ENCODE measurements at places on chromosomes 1 and 21.

DNA sequence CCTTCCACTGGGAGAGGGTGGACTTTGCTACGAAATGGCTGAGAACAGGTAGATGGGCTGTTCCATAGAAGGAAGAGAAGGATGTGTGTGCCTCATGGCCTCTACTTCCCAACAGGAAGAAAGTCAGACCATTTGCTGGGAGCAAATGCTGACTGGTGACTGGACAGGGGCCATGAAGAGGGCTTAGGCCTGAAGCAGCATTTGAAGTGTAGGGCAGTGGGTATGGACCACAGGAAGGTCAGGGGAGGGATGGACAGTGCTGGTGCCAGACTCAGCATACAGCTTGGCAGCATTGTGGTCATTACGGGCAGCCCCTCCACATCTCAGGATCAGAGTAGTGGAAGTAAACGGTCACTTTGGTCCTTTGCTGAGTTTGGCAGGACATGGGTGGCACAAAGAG, 275.7 kb downstream of the MATN1 start:
- no peak for DNase-seq

- no peak for DNase-seq
Measured at GRCh38 chr1:244346972-244347618, 104.6 kb downstream of the ADSS2 start.

- no peak for DNase-seq
Measured at GRCh38 chr1:159291424-159291823, 10.7 kb upstream of the FCER1A start.

DNA sequence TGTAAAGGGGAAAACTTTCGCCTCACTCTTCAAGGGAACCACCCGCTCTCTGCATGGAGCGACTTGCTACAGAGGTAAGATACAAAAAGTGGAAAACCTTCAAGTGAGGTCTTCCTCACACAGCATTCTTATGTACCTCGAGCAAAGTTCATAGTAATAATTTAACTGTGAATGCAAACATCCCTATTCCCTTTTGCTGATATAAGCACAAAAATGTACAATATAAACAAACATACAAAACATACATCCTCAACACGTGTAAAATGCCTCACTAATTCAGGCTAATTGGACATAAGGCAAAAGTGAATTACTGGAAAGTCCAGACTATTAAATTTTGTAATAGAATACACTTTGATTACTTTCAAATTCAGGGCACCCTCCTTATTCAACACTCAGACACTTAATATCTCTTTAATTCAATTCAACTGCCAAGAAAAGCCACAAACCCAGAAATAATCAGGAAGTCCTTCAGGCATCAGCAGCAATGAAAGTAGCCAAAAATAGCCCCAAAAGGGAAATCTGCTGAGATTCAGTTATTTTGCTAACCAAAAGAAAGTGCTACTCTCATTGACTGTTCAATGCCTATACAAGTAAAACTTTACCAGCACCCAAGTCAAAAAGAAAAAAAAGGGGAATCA, 15.2 kb upstream of the LMX1A start:
- no peak for DNase-seq

- DNase-seq: no peak
Measured at GRCh38 chr1:71033136-71033535, 14.5 kb downstream of the PTGER3 start.

DNA sequence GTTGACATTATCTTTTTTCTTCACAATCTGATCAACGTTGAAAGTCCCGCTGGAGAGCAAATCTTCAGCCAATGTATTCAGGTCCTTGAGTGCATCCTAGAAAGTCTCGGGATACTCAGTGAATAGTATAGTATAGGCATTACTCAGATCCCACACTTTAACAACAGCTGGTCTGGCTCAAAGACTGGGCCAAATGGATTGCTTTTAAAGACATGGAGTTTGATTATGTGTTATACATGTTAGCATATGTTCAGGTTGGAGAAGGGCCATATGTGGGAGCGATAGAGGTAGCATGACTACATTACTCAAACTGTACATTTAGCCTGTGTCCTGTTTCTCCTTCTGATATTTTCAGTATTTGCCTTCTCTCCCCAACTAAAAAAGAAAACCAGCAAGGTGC, 33.1 kb downstream of the OR10Z1 start:
- no peak for DNase-seq

- DNase-seq: no peak
Measured at GRCh38 chr1:201887116-201887866, 1.4 kb upstream of the SHISA4 start.

- no peak for DNase-seq
Measured at GRCh38 chr21:28712411-28712810, 280.3 kb downstream of the LTN1 start.

DNA sequence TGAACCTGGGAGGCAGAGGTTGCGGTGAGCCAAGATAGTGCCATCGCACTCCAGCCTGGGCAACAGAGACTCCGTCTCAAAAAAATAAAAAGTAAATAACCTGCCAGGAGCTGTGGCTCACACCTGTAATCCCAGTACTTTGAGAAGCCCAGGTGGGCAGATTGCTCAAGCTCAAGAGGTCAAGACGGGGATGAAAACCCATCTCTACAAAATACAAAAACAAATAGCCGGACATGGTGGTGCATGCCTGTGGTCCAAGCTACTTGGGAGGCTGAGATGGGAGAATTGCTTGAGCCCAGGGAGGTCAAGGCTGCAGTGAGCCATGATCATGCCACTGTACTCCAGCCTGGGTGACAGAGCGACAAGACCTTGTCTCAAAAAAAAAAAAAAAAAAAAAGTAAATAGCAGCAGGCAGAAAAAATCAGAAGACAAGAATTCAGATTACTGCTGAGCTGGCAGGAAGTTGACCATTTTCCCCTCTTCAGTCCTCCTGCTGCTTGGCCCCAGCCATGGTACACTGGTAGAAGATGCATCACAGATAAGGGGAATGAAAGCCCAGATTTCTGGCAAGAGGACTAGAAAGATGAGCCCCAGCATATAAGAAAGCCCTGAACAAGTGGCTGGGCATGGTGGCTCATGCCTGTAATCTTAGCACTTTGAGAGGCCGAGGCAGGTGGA, 97.6 kb downstream of the TOMM20 start:
- DNase-seq: no peak

DNA sequence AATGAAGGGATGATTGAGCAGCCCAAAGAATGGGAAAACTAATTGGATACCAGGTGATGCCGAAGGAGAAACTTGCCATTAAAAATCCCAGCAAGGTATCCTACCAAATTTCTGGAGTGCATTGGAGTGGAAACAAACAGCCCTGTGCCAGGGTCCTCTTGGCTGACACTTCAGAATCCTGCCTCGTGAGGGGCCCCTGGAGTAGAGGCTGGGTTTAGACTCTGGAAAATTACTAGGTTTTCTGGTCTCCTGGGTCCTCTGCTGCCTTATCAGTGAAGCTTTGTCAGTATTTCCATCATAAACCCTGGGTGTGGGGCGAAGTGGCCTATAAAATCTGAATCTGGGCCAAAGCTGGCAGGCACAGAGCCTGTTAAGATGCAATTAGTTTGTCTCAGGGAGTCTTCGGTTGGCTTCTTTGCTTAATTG, 289.2 kb upstream of the USP24 start:
- DNase-seq: no peak

- DNase-seq: no peak
Measured at GRCh38 chr1:1068517-1069055, 5.5 kb downstream of the RNF223 start.

DNA sequence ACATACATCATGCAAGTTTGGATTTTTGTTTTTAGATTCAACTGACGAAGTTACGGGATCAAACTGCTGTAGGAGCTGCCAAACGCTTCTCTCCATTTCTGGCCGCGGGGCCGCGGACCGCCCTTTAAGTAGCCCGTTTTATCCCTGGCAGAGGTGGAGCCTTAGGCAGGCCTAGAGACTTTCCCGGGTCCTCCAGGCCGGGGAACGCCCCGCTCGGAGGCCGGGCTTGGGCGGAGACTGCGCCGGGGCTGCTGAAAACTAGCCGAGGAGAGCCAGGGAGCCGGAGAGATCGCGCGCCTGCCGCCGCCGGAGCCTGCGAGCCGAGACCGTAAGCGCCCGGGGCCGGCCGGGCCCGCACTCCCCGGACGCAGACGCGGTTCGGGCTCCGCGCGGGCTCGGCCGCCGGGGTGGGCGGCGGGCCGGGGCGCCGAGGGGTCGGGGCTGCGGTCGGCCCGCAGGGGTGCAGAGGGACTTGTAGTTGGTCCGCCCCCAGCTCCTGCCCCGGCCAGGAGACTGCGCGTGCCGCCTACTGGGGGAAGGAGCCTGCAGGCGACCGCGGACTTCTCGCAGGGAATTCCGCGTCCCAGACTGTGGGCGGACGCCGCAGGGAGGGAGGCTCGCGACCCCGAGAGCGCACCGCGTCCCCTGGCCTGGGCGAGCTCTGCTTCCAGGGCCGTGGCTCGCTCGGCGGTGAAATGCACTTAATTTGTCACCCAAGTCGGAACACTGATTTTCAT, at the start of gene EPHX1:
TSS of gene EPHX1 (plus strand) at position 283 of the 737 bp plus-strand sequence. CDS start 18,606 bp downstream, outside the sequence.
- DNase-seq: peak; percentile 34

GRCh38 chr1:171251042-171251951, 3.0 kb downstream of the FMO1 start:
- DNase-seq: no peak

- DNase-seq: no peak
Measured at GRCh38 chr21:27108701-27109100, 141.8 kb upstream of the ADAMTS5 start.

DNA sequence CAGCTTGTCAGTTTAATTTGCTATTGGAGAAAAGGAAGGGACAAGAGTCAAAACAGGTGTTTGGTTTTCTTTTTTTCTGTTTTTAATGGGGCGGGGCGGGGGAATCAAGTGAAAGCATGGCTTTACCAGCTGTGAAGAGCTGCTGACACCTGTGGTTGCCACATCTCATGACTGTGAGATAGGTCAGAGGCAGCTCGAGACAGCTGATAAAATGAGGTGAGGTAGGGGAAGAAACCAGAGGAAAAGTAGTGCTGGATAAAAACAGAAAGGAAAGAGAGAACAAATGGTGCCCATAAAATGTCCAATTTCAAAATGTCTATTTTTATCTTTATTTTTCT, 272.3 kb downstream of the NEGR1 start:
- no peak for DNase-seq

DNA sequence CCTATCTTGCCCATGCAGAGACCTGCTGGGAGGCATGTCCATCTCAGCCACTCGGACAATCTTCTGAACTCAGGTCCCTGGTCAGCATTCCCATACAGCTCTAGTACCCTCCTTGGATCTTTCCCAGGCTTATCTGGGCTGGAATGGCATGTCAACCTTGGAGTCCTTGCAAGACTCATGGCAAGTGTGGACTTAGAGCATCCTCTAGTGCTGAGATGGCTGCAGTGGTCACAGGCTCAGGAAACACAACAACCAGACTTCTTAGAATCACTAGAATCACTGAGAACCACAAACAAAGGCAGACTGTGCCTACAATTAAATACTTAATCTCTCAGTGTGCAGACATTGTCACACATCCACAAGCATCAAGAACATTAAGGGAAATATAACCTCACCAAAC, 73.1 kb upstream of the TSHB start:
- DNase-seq: no peak

GRCh38 chr1:241551759-241552638, 19.8 kb downstream of the KMO start:
- DNase-seq: peak; percentile 33

DNA sequence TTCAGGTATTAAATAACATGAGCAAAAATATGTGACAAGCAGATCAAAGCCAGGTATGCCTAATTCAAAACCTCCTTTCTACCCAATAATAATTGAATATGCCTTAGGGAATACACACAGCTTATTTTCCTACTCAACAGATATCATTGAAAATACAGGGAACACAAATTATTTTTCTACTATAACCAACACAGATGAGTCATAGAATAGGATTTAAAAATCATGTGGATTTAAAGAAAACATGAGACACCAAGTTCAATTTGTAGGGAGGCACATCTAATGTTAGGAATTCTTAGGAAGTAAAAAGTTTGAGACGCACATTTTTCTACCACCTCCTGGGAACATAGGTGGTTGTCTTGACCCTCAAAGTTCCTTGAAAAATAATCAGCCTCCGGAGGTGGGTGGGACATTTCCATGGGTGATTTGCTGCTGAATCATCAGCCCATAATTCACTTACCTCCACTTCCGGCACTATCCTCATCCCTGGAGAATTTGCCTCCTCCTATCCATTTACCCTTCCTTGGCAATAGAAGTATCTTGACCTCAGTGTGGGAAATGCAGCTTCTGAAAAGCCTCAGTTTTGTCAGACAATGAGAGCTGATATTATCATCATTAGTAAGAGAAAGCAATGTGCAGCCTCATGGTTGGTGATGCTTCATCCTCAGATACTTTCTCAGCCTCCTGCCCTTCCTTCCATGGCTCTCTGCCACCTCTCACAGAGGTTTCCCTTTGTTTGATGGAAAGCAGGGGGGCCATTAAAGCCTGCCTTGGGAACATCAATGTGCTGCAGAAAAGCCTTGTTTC, 33.5 kb upstream of the RGS4 start:
- no peak for DNase-seq

DNA sequence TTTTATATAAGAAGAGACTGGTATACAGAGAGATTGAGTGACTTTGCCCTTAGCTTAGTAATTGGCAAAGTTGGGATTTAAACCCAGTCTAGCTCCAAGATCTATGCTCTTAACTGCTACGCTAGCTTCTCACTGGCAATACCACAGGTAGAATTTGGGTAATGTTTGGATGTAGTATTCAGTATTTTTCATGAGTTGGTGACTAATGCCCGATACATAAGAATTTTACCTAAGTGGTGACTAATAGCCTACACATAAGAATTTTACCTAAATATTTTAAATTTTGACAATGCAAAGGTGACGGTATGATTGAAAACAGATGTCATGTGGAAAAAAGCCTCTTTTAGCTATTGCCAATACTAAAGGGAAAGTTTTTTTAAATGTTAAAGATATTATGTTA, 24.3 kb downstream of the GPSM2 start:
- no peak for DNase-seq

DNA sequence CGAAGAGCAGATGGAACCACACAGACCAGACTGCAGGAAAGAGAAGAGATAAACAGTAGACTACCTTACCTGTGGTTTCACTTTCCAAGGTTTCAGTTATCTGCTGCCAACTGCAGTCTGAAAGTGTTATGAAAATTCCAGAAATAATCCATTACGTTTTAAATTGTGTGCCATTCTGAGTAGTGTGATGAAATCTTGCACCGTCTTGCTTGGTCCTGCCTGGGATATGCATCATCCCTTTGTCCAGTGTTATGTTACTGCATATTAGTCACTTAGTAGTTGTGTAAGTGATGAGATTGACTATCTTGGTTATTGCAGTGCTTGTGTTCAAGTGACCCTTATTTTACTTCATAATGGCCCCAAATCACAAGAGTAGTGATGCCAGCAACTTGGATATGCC, 33.9 kb downstream of the DNAJC6 start:
- no peak for DNase-seq

DNA sequence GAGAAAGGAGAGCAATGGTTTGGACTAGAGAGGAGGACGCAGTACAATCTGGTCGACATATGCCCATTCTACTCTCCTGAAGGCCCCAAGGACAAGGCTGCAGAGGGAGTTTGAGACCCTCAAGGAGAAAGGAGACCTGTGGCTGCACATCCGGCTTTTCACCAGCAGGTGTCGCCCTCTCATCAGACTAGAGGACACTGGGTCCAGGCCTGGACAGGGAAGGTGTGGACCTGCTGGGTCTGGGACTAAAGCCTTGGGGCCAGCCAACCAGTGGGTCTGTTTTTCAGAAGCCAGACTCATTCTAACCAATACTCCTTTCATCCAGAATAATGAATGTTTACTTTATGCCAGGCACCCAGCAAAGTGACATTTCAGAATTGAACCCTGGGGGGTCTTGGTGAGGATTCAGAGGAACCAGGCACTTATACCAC, 5.0 kb downstream of the SRARP start:
- DNase-seq: peak; percentile 64

- DNase-seq: peak; percentile 42
Measured at GRCh38 chr21:31132574-31133242, 94.4 kb upstream of the KRTAP19-8 start.

Data from stimulated activated CD4-positive, alpha-beta T cell treated with anti-CD3 and anti-CD28 coated beads, Interleukin-1b, Interleukin-23, amount 100 ng/mL, for 24 hours (primary cell).